ENCODE measurements at places on chromosomes 16 and 17.

GRCh38 chr16:86575754-86576557 lies 2.4 kb upstream of the FOXL1 start:
- DNase-seq = peak; percentile 75

GRCh38 chr17:76867578-76868175 lies 527 bp upstream of the MGAT5B start:
- DNase-seq = no peak

DNA sequence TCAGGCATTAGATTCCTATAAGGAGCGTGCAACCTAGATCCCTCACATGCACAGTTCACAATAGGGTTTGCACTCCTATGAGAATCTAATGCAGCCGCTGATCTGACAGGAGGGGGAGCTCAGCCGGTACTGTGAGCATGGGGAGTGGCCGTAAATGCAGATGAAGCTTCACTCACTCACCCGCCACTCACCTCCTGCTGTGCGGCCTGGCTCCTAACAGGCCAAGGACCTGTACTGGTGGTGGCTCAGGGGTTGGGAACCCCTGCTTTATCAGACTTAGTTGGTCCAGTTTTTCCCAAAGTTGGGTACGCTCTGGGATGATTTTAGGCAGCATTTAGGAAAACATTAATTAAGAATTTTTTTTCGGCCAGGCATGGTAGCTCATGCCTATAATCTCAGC lies 103.8 kb downstream of the MARF1 start:
- no peak for DNase-seq

DNA sequence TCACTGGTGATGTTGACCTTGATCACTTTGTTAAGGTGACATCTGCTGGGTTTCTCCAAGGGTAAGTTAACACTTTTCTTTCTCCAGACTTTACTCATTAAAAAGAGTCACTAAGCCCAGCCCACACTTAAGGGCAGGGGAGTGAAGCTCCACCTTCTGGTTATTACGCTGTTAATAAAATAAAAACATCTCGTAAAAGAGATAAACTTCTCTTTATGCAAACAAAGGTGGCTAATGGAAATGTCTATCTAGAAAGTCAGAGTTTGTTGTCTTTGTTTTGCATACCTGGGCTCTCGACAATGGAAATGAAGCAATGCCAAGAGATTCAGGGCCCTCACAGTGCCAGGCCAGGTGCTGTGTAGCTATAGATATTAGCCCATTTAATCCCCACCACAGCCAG lies 134.4 kb downstream of the ZFHX3 start:
- DNase-seq = no peak

DNA sequence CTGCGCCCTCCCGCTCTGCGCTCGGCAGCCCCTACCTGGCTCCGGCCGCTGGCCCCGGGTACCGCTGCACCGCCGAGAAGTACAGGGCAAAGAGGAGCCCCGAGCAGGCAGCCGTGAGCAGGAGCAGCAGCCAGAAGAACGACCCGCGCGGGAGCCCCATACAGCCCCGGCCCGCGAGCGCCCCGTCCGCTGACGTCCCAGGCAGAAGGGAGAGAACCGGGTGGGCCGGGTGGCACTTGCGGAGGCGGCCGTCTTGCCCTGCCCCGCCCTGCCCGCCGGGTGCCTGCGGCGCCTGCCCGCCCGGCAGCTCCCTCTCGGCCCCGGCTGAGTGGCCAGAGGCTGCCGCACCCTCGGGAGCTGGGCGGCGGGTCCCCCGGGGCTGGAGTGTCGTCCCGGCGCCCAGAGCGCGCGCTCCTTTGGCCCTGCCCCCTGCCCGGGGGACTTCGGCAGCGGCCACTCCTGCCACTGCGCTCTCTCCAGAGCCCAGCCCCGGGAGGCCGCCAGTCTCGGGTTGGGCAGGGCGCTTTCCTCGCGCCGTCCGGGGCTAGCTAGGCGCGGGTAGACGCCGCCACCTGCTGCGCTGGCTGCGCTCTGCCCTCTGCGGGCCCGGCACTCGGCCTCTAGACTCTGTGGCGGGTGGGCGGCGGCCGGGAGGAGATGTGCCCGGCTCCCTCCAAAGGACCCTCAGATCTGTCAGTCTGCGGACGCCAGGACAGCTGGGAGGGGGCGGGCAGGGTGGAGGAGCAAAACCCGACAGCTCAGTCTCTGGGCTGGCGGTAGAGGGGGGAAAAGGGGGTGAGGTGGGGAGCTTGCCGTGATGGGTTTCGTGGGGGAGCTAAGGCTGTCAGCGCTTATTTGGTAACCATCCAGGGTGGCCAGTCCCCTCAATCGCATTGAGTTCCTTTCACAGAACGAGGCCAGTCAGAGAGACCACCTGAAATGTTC lies at the start of gene ST6GALNAC2:
Gene ST6GALNAC2 (minus strand): TSS at position 212 of the 945 bp plus-strand sequence. CDS start 52 bp downstream, at position 160.
- peak; percentile 87 for DNase-seq

DNA sequence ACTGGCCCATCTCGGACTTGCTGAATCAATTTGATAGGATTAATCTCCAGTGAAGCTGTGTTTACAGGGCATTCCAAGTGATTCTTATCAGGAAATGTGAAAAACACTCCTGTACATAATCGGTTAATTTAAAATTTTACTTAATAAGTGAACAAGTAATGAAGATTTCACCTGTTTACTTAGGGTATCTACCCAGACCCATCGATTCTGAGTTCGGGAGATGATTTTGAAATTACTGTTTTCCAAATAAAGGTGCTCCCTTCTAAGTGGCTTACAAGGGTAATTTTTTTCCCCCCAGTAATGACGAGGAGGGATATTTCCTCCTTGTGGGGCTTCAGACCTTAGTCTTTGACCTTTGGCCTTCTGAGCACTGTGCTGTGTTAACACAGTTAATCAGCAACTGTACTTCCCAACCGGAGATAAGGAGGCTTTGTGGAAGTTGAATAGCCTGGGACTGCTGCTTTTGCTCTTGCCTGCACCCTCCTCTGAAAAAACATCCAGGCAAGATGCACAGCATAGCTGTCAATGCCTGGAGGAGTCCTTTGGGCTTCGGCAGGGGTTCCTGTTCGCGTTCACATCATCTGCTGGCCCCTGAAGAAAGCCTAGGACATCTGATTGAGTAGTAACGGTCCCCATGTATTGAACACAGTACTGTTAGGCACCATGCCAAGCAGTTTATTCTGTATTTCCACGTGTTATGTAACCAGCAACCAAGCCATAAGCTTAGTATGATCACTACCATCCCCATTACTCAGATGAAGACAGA lies 1.8 kb downstream of the FAHD1 start:
- peak; percentile 2 for DNase-seq

GRCh38 chr17:48892940-48893645 lies 506 bp downstream of the ATP5MC1 start:
- peak; percentile 8 for DNase-seq

DNA sequence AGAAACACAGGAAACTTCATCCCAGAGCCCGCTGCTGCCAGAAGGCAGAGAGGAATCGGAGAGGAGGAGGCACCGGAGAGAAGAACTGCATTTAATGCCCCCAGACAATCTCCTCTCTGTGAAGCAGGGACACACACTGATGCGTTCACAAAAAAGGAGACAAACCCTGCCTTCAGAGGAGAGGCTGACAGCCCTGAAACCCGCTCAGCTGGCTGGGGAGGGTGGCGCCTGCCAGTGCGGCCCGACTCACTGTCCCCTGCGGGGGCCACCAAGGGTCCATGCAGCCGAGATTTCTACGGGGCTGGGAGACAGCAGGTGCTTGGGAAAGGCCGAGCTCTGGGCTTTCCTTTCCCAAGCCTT lies 21.9 kb upstream of the CACNG1 start:
- DNase-seq = no peak

DNA sequence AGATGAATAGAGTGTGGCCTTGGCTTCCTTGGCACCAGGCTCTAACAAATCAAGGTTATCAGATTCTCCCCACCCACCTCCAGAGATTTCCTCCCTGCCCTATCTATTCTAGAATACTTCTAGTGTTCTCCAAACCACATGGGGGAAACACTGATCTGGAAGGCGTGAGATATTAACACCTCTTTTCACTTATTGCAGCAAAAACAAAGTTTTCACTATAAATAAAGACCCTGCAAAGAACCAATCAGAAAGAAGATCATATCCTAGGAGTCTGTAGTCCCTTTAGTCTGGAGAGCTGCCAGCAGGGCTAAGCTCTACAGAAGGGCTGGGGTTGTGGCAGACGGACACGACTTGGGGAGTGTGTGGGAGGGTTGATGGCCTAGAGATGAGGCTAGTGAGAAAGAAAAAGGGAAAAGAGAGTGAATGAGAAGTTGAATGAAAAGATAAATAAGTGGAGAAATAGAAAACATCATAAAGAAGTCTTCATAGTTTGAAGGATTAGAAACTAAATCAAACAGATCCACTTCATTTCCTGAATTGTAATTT lies 8.6 kb upstream of the SKAP1 start:
- no peak for DNase-seq

DNA sequence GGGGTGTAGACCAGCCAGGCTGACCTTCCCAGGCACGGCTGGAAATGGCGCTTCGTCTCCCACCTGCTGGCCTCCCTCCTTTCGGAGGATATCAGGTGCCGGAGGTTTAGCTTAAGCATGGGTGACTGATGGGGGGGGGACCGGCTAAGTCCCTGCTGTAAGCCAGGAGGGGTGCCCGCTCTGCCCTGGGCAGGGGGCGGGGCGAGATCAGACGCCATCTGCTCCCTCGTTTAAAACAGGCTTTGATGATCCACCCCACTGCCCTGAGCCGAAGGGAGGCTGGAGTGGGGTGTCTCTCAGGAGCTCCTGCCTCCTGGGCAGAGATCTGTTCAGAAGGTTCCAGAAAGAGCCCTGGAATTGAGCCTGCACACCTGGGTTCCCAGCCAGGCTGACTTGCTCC lies 26.0 kb downstream of the C16orf74 start:
- no peak for DNase-seq

- peak; percentile 49 for DNase-seq
Observed at GRCh38 chr16:67430504-67430976, 381 bp upstream of the HSD11B2 start.

DNA sequence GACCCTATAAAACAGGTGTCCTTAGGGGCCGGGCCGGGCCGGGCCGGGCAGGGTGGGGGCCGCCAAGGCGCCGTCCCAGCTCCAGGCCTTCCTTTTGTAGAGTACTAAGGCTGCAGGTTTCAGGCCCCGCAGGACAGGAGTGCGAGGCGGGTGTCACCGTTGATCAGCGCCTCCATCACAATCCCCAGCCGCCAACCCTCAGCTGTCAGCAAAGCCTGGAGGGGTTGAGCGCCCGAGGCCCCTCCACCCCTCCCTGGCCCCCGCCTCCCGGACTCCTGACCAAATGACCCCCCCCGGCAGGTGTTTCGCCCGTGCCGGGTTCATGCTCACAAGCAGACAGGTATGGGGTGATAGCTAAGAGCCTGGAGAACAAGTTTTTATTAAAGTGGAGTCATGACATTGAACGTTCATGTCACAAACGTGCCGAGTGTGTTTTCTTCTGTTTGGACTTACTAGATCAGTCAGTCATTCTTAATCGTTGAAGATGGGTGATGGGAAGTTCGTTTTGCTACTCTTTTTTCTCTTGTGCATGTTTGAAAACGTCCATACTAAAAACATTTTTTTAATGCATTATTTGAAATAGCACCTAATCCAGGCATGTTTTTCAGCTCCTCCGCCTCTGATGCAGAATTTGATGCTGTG lies 534 bp downstream of the ARL2BP start:
- DNase-seq = no peak

DNA sequence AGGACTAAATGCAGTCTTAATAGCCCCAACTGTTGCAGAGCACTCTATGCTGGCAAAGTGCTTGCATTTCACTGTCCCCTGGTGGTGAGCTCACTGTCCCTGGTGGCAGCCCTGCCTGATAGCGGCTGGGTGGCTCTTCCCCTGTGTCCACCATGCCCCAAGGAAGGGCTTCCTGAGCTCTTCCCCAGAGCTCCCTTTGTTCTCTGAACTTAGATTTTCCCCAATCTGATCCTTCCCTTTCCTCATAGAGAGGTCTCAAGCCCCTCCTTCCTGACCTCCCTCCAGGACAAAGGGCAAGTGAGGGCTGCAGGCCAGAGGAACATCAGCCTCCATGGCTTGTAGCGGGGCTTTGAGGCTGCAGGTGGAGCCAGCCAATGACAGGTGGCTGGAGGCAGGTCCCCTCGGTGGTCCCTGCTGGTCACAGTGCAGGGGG lies 17.0 kb downstream of the BEAN1 start:
- DNase-seq = no peak

- no peak for DNase-seq
Observed at GRCh38 chr17:8366231-8366630, 10.3 kb downstream of the KRABD2 start.

- DNase-seq = no peak
Observed at GRCh38 chr17:65147955-65148354, 10.8 kb downstream of the RGS9 start.

DNA sequence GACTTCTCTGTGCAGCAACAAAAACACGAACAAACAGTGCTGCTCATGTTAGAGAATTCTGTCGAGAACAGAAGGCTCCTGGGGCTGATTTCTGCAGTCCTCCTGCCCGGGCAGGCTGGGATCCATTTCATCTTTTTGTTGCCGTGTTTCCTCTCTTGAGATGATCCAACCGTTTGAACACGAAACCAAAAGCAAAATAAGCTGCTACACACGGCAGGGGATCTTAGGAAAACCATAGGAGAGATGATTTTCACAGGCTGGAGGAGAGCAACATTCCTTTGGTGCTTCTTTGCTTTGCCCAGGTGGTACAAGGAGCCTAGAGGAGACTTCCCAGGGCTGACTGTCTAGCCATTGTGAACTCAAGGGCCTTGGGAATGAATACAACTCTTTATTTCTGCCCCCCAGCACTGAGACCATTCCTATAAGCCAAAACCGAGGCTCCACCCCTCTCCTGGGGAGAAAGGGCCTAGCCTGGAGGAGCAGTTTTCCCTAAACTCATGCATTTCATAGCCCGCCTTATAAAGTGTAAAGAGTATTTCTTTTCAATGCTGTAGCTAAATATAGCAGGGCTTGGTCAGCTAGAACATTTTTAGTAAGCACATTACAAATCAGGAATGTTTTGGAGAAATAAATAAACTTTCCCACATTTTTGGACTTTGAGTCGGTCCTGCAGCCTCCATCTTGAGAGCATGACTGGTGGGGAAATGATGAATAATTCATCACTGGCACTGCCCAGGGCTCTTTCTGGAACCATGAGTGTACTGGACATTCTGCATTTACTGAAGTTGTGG lies 7.7 kb downstream of the FOXL1 start:
- DNase-seq = no peak

DNA sequence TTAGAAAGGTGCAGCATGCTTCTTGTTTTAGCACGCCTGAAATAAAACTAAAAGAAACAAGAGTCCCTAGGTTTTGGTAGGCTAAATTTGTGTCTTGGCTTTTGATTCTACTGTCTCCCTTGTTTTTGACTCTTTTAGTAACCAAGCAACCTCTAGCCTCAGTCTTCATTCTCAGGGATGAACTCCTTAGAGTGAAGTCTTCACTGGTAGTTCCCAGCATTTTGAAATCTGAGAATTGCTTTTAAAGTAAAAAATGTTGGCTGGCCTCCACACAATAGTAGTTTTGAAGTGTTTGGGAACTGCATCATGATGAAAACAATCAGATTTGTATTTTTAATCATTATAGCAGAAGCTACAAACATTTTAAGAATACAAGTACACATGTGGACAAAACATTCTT lies 6.1 kb upstream of the CDR2 start:
- DNase-seq = no peak

DNA sequence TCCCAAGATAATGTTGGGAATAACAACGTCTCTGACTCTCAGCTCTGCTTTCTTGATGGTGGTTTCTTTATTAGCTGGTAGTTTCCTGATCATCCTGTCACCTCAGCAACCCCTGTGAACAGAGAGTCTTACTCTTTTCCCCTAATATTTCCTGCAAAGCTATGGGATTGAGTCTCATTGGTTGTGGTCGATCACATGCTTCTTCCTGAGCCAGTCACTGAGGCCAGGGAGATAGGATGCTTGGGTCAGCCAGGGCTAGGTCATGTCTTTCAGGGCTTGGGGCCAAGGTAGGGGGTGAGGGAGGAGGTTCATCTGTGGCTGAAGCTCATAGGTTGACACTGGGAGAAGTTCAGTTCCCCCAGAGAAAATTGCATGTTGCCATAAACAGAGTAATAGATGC lies 114.3 kb downstream of the ABCC1 start:
- DNase-seq = no peak
